ENCODE measurements at places on chromosomes 12 and 14.

GRCh38 chr14:28754209-28754985 lies 12.2 kb upstream of the FOXG1 start:
- DNase-seq = no peak

DNA sequence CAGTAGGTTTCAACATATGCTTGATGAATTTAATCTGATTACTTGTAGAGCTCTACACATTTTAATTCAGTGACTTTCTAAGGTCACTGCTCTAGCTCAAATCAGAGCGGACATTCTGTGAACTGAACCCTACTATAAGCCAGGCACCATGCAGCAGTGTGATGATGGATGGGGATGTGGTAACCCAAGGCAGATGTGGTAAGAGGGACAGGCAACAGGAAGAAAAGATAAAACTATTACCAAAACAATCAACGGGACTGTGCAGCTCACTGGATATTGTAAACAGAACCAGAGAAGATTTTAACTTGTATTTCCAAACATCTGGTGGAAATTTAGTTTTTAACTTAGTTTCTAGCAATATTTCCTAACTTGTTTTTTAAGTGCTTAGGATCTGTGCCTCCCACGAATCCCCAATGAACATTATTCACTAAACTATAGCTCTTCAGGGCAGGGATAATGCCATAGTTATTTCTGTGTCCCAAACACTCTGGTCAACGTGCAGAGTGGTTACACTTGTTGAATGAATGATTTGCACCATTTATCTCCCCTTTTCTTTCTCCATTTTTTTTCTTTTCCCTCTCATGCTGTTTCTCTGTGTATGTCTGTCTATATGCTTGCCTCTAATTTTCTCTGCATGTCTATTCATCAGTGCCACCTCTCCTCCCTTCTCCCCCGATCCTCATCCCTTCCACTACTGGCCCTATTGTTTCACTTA lies 3.0 kb downstream of the ERO1A start:
- no peak for DNase-seq

GRCh38 chr14:60174352-60175254 lies 9.4 kb upstream of the DHRS7 start:
- no peak for DNase-seq

DNA sequence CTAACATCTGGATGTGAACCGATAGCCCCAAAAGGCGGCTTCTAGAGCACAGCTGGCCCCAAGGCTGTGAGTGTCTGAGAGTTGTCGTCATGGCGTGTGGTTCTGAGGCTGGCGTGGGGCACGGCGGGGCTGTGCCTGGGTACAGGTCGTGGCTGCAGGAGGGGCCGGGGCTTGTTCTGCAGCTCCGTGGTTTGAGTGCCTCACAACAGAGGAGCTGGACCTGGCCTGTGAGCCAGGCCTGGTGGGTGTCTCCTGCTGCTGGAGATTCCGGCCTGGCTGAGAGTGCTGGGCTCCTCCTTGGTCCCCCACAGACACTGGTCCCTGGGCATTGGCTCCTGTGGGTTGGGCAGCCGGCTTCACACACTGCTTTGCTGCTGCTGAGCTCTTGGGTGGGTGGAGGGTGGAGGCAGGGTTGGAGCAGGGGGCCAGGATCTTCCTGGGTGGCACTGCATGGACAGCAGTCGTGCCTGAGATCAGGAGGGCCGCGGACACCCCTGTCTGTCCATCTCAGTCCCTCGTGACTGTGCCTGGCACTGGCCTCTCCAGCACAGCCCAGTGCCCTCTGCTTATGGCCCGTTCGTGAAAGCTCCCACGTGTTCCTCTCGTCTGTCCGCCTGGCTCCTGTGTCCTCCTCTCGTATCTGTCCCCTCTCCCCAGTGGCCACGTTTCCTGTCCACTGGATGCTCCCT lies 31.8 kb upstream of the TEX22 start:
- no peak for DNase-seq

DNA sequence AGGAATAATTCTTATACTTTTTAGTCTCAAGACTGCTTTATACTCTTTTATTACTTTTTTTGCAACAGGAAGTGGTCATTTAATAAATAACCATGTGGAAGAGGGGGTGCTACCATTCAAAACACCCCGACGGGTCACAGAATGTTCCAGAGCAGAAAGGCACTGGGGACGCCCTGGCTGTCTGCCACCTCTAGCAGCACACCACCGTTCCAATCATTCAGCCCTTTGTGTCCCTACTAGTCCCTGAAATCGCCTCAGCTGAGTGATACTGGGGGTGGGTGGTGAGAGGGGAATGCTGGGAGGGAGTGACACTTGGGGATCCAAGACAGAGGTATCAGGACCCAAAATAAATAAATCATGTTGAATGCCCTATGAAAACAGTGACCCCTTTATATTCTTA lies 52.4 kb downstream of the MON2 start:
- no peak for DNase-seq

GRCh38 chr12:1928439-1929121 lies 10.1 kb upstream of the CACNA2D4 start:
- no peak for DNase-seq

- no peak for DNase-seq
Observed at GRCh38 chr12:120988658-120989057, 10.3 kb downstream of the HNF1A start.

DNA sequence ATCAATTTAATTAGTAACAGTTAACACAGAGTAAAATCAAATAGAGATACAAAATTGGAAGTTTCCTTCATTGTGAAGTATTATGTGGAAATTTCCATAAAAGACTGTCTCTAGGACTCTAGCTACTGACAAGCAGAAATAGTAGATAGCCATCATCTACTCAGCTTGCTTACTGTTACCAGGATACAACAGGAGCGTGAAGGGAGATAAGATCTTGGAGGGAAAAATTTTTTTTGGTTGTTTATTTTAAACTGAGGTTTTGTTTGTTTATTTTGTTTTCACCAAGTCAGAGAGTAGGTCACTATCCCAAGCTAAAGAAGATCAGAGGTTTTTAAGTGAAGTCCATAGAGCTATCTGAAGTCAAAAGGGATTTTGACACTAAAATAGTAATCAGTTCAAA lies 861.3 kb upstream of the MGAT4C start:
- DNase-seq = no peak

DNA sequence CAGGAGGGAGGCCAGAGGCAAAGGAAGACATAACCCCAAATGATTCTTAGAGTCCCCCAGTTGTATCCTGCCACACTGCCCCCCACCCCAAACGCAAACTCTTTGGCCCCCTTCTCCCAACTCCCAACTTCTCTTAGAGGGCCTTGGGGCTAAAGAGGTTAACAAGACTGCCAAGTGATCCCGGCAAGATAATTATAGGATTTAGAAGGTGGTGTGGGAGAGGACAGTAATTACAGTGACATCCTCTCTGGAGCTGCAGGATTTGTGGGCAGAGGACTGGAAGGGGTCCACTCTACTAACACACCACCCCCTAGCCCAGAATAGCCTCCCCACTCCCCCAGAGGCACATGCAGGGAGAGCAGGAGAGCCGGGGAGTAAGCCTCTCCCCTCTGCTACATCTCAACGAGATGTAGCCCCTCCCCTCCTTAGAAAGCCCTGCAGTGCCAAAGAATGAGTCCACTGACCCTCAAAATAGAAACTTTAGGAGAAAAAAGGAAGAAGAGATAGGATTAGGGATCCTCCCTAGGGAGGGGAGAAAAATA lies 5.3 kb upstream of the GDF11 start:
- DNase-seq = no peak

GRCh38 chr14:79991866-79992265 lies 219.4 kb downstream of the DIO2 start:
- DNase-seq = no peak

DNA sequence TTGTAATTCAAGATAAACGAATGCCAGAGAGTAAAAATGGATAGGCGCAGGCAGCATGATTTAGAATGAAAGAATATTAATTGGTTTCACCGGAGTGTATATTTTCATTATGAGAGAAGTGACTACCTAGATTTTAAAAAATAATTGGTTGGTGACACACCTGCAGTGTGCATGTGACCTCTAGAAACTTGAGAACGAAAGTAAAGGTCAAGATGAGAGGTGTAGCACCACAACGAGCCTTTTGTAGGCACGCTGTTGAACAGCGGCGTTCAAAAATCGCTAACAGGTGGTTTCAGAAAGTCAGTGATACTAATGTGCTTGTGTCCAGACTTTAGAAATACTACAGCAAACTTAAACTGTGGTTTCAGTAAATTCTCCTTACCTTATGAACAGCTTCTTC lies 123.8 kb downstream of the NPAS3 start:
- no peak for DNase-seq

- no peak for DNase-seq
Observed at GRCh38 chr12:85679296-85679695, 156.9 kb downstream of the RASSF9 start.

- DNase-seq = peak; percentile 17
Observed at GRCh38 chr14:50667684-50667995, 466 bp downstream of the SAV1 start.

DNA sequence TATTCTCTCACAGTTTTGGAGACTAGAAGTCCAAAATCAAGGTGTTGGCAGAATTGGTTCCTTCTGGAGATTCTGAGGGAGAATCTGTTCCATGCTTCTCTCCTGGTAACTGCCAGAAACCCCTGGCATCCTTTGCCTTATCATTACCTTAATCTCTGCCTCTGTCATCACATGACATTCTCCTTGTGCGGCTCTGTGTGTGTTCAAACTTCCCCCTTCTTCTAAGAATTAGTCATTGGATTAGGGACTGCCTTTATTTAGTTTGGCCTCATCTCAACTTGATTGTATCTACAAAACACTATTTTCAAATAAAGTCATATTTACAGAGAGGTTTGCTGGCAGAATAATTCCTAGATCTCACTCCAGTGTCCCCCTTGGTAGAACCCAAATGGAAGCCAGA lies 68.9 kb downstream of the ZNF641 start:
- DNase-seq = no peak
